Stimulated activated CD4-positive, alpha-beta T cell treated with anti-CD3 and anti-CD28 coated beads, Interleukin-4, amount 100 ng/mL, for 24 hours (primary cell): ENCODE measurements at places on chromosomes 1 and 21.
A peak's percentile ranks its signal among the peaks of the same experiment; 100 is the strongest.

GRCh38 chr1:84352298-84353106 lies 45.8 kb upstream of the DNASE2B start:
- DNase-seq: no peak

DNA sequence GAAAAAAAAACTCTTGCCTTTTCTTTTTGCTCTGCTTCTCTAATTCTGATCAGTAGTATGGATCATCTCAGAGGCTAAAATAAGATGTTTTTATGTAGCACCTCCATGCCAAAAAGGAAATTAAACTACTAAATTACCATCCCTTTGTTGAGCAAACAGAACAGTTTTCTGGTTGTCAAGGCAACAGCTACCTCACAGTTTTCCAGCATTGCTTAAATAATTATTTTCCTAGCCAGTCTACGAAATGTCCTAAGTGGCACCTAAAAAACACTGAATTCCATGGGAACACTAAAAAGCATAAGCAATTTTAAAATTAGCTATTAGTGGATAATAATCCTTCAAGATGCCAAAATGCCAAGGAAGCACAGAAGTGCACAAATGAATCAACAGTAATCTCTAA lies 61.7 kb downstream of the ARID4B start:
- DNase-seq: no peak

DNA sequence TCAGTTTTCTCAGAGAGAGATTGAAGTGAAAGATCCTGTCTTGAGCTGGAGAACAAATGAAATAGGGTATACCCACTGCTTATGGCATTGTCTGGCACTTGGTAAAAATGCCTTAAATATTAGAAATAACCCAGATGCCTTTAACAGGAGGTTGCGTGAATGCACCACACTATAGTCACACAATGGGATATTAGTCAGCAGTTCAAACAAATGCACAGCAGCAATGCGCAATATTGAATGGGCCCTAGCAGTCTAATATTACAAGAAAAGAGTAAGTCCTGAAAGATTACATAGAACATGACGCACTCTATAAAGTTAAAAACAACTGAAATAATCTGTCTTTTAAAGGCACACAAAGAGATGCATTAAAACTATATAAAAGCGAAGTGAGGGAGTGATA lies 161.1 kb downstream of the EDEM3 start:
- no peak for DNase-seq

DNA sequence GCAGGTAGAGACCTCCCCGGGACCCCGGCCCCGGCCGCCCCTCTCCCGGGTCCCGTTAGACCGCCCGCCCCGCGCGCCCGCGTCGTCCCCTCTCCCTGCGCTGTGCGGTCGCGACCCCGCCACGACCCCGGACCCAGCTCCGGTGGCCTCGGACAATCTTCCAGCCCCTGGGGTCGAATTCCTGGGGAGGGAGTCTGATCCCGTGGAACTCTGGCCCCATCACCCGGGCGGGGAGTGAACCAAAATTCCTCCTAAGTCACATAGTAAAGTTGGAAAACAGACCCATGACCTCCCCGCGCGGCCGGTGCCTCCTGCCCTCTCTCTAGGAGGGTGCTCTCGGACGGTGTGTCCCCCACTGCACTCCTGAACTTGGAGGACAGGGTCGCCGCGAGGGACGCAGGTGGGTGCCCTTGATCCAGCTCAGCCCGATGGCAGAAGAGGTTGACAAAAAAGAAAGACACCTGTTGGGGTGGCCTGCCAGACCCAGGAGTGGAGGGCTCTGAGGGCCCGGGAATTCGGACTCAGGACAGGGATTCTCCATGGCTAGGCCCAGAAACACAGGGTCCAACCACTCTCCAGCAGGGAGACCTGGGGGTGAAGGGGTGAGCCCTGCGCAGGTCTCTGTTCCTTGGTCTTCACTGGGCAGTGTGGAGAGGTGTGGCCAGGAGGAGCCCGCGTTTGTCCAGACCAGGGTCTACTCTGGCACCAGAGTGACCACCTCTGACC lies 451 bp downstream of the ADAMTSL4 start:
- no peak for DNase-seq

GRCh38 chr21:25925064-25925800 lies 190.5 kb downstream of the GABPA start:
- no peak for DNase-seq

GRCh38 chr1:248013229-248013710 lies at the start of gene OR2L5:
Gene OR2L5 (plus strand): TSS chr1:248013660. CDS start chr1:248021948, 8,288 bp downstream.
- DNase-seq: no peak

DNA sequence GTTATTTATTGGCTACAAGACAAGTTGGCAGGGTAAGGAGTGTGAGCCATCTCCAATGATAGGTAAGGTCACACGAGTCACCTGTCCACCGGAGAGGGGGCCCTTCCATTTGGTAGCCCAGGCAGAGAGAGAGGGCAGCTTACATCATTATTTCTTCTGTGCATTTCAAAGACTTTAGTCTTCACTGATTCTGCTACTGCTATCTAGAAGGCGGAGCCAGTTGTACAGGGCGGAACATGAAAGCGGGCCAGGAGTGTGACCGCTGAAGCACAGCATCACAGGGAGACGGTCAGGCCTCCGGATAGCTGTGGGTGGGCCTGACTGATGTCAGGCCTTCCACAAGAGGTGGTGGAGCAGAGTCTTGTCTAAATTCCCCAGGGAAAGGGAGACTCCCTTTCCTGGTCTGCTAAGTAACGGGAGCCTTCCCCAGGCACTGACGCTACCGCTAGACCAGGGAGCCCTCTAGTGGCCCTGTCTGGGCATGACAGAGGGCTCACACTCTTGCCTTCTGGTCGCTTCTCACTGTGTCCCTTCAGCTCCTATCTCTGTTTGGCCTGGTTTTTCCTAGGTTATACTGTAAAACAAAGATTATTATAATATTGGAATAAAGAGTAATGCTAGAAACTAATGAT lies 36.7 kb downstream of the ZNF695 start:
- peak; percentile 32 for DNase-seq

- no peak for DNase-seq
These were observed 94.1 kb downstream of the NMNAT2 start for GRCh38 chr1:183323849-183324683.

GRCh38 chr21:27157097-27157496 lies 190.2 kb upstream of the ADAMTS5 start:
- no peak for DNase-seq

GRCh38 chr1:77539519-77540142 lies 142.8 kb downstream of the ZZZ3 start:
- DNase-seq: no peak

GRCh38 chr1:187872550-187872949 lies 1043.8 kb downstream of the PLA2G4A start:
- DNase-seq: no peak

DNA sequence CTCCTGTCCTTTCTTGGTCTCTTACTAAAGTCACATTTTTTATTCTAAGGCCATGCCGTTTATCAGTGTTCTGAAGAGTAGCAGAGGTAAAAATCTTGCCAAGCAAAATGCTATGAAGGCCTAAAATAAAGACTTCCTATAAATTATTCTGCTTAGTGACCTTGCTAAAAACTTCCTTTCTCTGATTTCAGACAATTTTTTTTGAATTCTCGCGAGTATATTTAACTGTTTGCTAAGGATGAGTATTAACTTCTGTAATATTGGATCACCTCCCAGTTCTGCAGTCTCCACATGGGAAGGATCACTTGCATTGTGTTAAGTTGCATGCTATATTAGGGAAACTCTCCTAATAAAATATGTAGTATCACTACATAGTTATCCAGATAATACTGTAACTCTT lies 123.4 kb upstream of the SNX7 start:
- DNase-seq: no peak

DNA sequence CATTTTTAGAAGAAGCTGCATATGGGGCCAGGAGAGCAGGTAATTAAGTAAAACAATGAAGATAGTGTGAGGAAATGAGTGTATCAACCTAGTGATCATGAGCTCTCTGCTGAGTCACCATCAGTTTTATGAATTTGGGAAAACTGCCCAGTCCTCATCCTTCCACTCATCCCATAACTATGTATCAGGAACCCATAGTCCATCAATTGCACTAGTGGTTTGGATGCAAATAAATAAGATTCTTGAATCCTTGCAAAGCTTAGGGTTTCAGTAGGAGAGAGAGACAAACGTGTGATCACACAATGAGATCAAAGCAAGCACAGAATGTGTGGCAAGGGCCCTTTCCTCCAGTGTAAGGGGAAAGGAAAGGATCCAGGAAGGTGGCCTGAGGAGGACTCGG lies 145.6 kb downstream of the ZZZ3 start:
- no peak for DNase-seq
